Stimulated activated CD4-positive, alpha-beta T cell treated with anti-CD3 and anti-CD28 coated beads, Interleukin-15, amount 100 ng/mL, for 1 hour (primary cell): ENCODE measurements at places on chromosomes 7 and 10.

DNA sequence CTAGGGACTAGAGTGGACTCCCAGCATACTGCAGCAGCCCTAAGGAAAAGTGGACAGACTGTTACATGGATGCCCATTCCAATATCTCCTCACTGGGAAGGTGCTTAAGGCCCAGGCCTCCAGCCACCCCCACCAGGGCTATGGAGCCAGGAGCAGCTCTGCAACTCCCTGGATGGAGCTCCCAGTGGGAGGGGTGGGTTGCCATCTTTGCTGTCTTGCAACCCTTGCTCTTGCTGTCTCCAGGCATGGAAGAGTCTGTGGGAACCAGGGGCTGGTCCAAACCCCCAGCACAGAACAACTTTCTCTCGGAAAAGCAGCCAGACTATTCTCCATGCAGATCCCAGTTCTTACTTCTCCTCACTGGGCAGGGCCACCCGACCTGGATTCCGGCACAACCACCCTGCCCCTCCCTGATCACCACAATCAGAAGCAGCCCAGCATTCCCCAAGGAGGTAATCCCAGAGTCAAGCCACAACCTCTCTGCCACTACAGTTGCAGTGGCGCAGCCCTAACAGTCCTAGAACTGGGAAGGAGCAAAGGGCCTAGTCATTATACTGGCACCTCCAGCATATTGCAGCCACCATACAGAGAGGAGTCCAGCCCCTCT is 41.8 kb upstream of the ZNF488 start:
- DNase-seq = no peak

- no peak for DNase-seq
Observed at GRCh38 chr7:101099969-101100781, 14.9 kb downstream of the TRIM56 start.

GRCh38 chr10:97724341-97724941 is 10.9 kb downstream of the MARVELD1 start:
- no peak for DNase-seq

- no peak for DNase-seq
Observed at GRCh38 chr10:61933859-61934555, 32.5 kb downstream of the ARID5B start.

- DNase-seq = no peak
Observed at GRCh38 chr7:32223721-32224120, 153.5 kb upstream of the PDE1C start.
